ENCODE measurements at places on chromosomes 3 and 15.

DNA sequence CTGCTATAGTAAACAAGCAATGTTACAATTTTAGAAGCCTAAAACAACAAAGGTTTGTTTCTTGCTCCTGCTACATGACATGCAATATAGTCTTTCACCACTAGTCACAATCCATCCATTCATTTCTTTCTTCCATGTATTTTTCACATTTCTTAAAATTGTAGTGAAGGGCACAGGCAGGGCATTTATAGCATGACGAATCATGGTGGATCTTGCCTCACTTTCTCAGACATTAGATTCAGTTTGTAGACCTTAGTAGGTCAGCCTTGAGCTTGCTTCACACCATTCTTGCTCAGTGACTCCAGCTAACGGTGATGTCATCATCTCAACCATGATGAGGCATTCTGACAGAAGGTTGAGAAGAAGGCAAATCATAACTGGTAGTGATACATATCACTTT is 546.8 kb downstream of the TBL1XR1 start:
- no peak for DNase-seq

DNA sequence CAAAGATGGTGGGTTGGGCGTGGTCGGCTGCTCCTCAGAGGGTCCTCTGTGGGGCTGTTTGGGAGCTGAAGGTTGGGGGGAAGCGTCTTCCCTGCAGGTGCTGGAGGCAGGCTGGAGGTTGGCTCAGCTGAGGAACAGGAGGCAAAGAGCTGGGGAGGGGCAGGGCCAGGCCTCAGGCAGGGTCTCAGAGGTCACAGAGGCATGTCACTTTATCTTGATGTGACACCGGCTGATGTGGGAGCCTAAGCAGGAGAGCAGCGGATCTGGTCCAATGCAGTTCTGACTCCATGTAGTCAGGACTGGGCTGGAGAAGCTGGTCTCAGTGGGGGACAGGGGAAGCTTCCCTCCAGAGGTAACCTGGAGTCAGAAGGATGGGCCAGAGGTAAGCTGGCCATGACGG is 7.7 kb upstream of the GNAT1 start:
- DNase-seq = no peak

- no peak for DNase-seq
Measured at GRCh38 chr3:139309880-139310279, 33.9 kb upstream of the MRPS22 start.

- DNase-seq = no peak
Measured at GRCh38 chr15:69498282-69498681, 45.7 kb downstream of the RPLP1 start.

DNA sequence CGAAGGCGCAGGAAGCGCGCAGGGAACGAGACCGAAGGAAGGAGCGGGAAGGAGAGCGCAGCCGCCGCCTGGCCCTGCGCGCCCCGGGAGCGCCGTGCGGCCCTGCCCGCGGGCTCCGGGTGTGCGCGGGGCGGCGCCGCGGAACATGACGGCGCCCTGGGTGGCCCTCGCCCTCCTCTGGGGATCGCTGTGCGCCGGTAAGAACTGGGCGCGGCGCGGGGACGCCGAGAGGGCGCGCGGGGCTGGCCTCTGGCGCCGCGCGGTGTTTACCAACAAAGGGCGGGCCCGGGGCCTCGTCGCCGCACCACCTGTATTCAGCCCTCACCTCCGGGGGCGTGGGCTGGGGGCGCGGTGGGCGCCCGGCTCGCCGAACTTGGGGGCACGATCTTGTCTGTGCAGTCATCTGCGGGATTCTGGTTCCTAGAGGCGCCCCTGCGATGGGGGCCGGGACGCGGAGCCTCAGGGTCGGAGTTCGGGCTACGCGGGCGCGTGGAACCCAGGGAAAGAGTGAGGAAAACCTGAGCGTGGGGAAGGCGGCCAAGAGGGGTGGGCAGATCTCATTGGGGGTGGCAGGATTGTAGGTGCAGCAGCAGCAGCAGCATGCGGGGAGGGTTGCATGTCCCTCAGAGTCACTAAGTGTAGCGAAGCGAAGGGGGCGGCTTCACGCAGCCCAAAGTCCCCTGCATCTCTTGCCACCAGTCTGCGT is 641 bp downstream of the ACVR2B start:
- DNase-seq = no peak

- no peak for DNase-seq
Measured at GRCh38 chr3:44326019-44326418, 12.5 kb upstream of the TCAIM start.

DNA sequence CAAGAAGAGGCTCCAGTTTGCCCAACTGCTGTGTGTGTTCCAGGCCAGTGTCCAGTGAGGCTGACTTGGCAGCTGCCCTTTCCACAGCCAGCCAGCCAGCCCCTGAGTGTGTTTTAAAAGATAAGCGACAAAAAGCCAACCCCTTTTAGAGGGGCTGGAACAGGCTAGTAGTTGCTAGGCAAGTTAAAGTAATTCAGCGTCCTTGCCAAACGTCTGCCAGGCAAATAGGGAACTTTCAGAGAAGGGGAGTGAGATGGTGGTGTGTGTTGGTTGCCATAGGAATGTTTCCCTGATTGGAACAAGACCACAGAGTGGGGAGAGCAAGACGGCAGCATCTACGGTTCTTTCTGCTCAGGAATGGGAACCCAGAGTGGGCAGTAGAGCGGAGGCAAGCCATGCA is 86.3 kb downstream of the TMEM108 start:
- no peak for DNase-seq

DNA sequence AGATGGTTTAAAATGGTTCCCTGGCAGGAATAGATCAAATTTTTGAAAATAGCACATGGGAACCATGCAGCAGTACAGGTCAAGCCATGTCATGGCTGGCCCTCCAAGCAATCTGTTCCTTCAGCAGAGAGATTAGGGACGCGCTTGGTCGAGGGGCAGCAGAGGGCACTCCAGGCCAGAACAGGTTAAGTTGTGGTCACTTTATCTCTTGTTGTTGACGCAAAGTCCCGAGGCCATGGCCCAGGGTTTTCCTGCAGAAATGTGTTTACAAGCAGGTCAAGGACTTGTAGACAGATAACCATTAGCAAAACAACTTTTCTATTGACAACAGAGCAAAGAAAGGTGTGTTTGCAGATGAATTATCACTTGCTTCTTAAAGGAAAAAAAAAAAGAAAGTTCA is 570.0 kb upstream of the NR2F2 start:
- no peak for DNase-seq

DNA sequence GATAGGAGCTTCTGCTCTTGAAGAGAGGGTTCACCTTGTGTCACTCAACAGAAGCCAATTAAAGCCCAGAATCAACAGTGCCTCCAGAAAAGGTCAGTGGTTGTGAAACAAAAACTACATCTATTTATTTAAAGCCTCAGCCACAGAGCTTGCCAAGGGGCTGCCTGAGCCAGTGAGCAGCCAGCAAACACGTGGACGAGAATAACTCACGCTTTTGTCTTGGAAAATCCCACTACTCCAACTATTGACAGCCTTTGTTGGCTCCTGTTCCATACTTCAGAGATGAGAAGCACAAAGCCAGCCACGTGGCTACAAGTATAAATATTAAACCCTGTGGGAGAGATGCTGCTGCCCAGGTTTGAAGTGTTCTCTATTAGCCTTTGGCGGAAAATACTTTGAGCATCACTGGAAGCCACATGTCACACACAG is 10.3 kb downstream of the GPR156 start:
- DNase-seq = no peak

All from D721Med (cell line).